Stimulated activated CD4-positive, alpha-beta T cell treated with anti-CD3 and anti-CD28 coated beads, Interleukin-4, amount 100 ng/mL, for 4 hours (primary cell): ENCODE measurements at places on chromosomes 4 and X.

GRCh38 chr4:3416821-3417221 is 24.9 kb upstream of the HGFAC start:
- no peak for DNase-seq

GRCh38 chrX:114152130-114152529 is 431.8 kb upstream of the HTR2C start:
- no peak for DNase-seq

DNA sequence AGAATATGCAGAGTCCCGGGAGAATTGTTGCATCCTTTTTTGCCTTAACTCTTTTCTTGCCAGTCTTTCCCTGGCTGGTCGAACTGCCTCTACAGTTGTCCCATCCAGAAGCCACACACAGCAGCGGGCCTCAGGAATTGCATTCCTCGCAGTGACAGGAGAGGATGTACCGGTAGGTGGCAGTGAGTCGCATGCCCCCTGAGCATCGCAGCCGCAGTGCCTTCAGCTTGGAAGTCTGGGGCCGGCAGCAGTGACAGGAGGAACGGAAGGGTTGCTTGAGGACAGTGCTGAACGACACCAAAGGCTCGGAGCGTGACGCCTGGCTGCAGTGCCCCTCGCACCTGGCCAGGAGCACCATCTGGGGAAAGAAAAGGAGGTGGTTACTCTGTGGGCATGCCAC is 23.5 kb downstream of the NDP start:
- peak; percentile 23 for DNase-seq

GRCh38 chr4:21012851-21013331 is 312.6 kb downstream of the PACRGL start:
- no peak for DNase-seq

- DNase-seq: no peak
Observed at GRCh38 chrX:41705680-41706374, 17.1 kb downstream of the GPR34 start.

- no peak for DNase-seq
Observed at GRCh38 chr4:78706302-78706701, 69.8 kb upstream of the BMP2K start.

- DNase-seq: no peak
Observed at GRCh38 chrX:78329486-78329885, 2.1 kb upstream of the CYSLTR1 start.

- no peak for DNase-seq
Observed at GRCh38 chr4:8120501-8120900, 38.1 kb downstream of the ABLIM2 start.

GRCh38 chrX:53048169-53049126 is at the start of gene GPR173:
TSS of gene GPR173 (plus strand) at chrX:53048789. CDS start at chrX:53076622, 27,833 bp downstream.
- no peak for DNase-seq

DNA sequence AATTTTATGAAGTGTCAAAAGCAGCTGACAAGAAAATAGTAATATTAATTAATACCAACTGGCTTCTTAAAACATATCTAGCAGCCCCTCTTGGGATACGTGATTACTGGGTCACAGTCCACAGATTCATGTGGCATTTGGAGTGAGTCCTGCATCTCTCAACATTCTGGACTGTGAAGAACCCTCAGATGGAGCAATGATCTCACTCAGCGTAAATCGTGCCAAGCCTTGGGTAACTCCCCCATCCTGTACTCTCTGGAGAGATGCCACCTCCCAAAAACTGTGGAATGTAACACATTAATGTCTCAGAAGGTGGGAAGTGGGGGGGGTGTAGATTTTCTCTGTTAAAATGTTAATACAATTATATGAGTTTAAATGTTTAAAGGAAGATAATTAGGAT is 118.2 kb upstream of the IQCM start:
- DNase-seq: no peak

GRCh38 chr4:156941940-156942548 is 29.6 kb downstream of the PDGFC start:
- DNase-seq: no peak

DNA sequence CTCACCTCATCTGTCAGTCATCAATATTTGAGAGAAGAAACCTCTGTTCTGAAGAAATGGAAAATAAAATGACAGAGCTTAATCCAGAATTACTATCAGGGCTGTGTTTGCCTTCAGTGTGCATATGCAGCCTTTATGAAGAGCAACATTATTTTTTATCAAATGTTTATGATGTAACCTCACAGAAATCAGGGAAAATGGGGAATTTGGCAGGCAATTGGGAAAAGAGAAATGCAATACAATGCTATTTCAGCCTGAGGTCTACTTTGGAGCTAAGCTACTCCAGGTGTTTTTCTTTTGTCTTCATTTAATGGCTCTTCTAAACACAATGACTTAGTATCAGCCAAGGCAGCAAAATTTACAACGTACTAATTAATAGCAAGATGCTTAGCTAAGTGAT is 241.1 kb upstream of the TET2 start:
- DNase-seq: no peak

DNA sequence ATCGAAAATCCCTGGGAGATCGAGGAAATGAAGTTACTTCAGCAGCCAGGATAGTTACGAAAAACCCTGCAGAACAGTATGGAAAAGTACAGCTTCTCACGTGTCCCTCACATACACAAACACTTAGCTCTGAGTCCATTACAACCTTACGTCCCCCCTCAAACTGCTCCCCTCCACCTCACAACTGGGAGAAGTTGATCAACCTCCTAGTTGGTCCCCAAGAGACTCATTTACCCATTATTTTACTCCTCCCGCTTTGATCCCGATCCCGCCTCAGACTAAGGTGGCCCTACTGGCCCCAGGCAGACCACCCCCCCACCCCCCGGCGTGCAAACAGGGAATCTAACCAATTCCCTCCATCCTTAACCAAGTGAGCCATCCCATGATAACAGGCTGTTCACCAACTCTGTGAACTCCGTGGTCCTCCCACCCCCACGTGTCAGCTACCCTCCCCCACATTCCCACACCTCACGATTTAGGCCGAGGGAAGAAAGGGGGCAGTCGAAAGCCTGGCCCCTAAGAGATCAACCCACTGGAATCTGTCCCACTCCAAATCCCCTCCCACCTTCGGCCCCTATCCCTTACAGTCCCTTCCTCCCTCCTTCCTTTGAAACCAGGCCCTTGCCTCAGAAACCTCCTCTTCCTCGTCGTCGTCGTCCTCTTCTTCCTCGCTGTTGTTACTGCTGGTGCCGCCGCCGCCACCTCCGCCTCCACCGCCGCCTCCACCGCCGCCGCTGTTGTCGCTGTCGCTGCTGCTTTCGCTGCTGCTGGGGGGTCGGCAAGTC is 755 bp downstream of the ANKRD17 start:
- peak; percentile 26 for DNase-seq

- DNase-seq: no peak
Observed at GRCh38 chr4:53128706-53129357, 237.0 kb downstream of the SCFD2 start.

- DNase-seq: no peak
Observed at GRCh38 chrX:20527041-20527440, 260.3 kb upstream of the RPS6KA3 start.

DNA sequence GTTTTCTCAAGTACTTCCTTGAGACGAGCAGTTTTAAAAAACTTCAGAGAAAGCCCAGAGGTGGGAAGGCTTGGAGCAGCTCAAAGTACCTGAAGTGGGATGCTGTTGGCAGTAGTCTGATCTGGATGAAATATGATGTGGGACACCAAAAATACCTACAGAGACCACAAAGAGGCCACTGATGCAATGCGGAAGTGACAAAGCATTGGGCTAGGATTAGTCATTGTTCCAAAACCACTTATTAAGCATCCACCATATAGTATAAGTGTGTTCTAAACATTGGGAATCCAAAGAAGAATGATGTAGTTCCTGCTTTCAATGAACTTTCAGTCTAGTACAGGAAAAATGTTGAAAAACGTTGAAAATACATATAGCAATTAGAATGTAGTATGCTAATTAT is 386.1 kb upstream of the CNKSR2 start:
- DNase-seq: no peak

DNA sequence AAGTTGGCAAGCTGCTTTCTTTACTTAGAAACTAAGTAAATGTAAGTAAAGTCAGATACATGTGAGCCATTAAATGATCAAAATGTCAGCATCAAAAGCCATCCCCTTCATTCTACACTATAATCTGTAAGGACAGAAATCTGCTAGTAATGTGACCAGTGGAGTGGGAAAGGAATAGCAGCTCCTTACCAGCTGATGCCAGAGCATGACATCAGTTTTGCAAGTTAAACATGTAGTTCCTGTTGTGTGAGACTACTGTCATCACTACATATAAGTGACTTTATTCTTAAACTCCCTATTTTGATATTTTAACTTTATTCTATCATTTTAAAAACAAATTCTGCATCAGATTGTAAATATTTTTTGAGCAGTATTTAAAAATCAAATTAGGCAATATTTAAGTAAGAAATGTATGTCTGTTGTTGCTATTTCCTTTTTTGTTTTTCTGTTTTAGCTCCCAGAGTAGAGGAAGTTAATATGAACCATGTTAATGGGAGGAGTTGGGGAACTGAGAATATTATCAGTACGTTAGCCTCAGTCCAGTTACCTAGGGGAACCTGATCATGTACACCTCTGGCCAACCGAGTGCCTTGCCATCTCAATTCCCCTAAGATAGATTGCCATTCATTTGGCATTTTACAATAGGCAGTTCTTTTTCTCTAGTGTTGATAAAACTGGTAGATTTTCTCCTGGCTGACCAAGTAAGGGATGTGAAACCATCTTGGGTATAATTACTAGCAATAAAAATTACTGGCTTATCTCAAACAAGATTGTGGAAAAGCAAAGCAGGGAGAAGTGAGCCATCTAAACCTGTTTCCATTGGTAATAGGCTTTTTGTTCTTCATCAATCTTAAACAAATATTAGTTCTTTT is 34.7 kb downstream of the CCNI start:
- DNase-seq: no peak

GRCh38 chr4:184479516-184479950 is 5.2 kb upstream of the IRF2 start:
- no peak for DNase-seq
